Psoas muscle (tissue), 8 donors: ENCODE measurements at places on chromosomes 5 and 9.
A peak's percentile ranks its signal among the peaks of the same experiment; 100 is the strongest.

DNA sequence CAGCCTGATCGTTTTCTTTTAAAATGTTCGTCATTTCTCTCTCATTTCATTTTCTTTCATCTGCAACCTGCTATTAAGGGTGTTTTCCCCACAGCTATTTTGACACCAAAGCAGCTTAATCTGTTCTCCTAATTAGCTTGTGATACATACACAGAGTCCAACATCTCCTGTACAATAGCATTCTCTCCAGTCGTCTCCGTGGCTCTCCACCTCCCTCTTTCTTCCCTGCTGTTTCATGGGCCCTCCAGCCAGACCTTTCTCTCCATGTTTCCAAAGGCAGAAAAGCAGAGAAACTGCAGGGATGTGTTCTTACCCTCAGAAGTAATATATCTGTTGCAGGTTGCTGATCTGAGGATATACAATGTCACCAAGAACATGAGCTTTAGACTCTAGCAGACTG is 88.8 kb upstream of the SPOCK1 start:
- DNase-seq: no peak

DNA sequence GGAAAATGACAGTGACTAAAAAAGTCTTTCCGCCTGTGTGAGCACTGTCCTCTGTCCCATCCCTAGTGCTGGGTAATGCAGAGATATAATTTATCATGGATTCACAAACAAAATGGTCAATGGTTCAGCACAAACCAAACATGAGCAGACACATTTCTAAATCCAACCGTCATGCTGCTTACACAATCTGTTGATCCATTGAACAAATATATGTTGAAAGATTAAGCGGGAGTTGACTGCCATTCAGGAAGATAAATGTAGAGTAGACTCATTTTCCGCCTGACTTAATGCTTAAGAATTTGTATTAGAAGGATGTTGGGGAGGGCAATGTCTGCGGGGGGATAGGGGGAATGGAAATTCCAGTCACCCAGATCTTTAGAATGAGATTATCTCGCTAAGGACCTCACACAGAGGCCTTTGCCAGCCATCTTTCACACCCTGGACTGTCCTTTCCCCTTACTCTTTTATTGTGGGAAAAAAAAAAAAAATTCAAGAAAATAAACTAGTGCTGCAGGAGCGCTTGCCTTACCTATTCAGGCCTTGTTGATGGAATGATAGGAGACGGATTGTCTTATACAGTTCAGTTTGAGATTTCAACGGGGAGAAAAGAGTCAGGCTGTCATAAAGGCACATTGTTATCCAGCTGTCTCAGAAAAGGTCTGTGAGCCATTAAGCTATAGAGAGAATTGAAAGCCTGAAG is 153.7 kb downstream of the TLE1 start:
- no peak for DNase-seq

DNA sequence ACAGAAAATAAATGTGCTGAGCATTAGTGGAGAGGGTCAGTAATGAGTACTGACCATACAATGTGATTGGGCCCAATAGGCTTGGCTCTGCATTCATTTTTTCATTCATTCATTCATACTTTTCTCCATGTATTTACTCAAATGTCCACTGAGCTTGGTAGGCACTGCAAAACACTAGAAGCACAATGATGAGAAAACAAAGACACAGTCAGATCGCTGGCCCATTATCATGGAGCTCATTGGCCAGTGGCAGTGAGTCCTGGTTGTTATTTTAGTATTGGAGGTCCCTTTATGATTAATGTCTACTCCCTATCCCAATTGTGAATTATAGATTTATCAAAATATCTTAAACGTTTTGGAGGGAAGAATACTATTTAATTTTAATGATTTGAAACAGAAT is 1079.7 kb upstream of the DMAC1 start:
- DNase-seq: no peak

DNA sequence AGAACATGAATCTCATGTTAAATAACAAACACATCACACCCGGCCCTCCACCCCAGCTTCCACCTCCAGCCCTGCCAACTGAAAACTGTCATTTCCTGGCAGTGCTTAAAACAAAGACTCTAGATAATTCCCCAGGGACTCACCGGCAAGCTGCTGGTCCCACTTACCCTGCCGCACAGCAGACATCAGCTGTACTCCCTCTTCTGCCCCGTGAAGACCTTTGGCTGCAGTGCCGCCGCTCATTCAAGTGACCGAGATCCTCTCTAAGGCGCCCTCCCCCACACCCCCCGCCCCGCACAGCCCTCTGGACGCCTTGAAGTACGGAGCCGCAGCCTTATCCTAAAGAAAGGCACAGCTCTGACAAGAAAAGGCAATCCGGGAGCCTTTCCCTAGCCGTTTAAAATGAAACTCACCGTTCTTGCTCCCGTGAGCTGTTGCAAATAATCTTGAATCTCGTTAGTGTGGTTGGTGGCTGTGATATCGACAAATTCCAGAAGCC is 434 bp downstream of the GLRX start:
- DNase-seq: peak; percentile 63

DNA sequence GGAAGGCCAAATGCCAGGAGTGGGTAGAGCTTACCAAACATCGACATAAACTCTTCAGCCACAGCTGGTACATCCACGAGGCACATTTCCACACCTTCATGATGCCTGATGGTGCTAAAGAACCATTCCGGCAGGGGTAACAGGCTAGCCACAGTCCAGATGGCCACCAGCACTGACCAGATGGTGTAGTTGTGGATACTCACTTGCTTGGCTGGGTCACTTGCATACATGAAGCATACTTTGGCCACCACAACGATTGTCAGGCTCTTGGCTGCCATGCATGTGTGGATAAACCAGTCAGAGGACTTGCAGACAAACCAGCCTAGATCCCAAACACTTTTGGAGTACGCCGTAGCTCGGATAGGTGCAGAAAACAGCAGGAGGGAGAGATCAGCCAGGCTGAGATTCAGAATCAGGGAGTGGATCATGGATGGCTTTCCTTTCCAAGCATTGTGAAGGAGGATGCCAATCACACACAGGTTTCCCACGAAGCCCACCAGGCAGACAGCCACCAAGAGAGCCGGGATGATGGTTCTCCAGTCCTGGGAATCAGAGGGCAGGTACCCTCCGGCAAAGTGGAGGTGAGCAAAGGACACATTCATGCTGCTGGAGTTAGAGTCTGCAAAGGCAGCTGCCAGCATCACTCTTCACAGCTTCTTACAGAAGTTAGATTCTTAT is 378 bp downstream of the GPR151 start:
- no peak for DNase-seq

- no peak for DNase-seq
These were observed 16.2 kb downstream of the RAD1 start for GRCh38 chr5:34899066-34899465.

DNA sequence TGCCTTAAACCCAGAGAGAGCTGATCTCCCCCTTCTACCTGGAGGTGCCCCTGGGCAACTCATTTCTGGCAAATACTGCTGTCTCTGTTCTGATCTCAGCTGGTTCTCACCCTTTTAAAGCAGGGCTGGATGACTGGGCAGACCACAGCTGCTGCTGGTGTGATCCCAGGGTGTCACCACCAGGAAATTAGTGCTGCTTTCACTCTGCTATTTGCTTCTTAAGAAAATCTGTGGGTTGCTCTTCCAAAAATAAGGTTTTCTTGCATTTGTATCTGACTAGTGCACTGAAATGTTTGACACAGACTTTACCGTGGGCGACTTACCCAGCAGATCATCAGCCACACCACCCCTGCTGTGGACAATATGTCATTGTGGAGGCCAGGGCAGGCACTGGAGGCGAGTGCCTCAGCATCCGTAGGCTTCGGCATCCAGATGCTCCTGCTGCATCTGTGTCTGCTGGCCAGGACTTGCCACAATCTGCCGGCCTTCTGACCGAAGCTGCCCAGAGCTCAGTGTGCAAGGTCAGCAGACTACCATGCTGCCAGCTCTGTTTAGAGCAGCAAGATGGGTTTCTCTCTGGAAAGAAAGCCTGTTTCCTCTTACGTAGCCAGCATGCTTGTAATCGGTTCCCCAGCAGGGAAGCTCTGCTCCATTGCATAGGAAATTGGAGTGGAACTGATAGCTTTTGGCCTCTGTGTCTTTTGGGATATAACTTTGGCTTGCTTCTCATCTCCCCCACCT is 13.6 kb downstream of the ARHGAP26 start:
- peak; percentile 32 for DNase-seq

DNA sequence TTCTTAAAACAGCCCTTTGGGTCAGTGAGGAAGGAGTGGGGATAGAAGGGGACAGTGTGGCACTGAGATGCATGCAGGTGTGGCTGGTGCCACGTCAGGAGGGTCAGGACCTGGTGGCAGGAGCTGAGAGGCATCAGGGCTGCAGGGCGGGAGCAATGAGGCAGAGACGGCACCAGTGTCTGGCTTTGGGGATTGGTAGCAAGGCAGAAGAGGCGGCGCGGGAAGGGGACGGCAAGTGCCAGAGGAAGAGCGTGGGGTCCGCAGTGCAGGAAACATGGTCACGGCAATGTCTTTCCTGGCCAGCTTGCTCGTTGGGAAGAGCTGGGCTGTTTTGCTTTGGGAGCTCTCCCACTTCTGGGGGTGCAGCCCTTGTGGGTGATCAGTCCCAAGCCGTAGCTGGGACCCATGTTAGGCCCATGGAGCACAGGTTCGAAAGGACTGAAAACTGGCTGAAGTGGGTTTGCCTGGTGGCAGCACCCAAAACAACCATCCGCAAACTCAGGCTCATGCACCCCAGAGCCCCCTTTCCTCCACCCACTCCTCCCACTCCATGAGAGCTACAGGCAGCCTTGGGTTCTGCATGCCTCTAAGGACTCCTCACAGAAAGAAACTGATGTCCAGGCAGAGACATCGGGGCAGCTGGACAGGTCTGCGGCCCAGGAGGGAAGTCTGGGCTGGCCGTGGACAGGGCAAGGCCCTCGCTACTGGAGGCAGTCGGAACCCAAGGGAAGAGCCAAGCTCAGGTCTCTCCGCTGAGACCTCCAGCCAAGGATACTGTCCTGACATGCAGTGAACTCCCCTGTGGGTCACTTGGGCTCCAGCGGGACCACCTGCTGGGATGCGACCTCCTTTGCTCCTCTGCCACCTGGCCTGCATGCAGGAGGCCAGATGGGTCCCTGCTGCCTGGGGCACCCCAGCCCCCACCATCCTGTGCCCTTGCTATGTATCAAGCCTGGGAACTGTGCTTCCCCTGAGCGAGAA is 104.4 kb downstream of the ZNF354C start:
- no peak for DNase-seq

DNA sequence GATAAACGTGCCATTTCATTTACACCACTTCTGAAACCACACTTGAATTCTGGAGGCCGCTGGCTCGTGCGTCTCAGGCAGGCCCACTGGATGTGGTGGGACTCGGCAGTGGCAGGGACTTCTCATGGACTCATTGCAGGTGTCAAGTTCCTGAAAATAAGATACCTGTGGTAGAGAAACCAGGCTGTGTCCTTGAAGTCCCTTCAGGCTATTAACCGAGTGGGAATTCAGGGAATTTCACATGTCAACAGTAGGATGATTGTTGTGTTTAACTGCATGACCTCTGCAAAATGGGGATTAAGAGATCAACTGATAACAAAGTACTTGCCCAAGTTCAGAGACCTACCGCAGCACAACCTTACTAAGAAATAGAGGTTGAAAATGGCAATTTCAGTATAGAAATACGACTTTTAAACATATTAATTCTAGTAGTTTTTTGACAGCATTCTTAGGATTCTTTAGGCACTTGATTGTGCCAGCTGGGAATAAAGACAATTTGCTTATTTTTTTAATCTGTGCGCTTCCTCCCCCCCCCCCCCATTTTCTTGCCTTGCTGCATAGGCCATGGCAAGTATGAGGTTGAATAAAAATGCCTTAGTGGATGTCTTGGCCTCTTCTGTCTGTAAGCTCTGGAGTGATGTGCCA is 26.8 kb downstream of the TRIP13 start:
- DNase-seq: no peak

DNA sequence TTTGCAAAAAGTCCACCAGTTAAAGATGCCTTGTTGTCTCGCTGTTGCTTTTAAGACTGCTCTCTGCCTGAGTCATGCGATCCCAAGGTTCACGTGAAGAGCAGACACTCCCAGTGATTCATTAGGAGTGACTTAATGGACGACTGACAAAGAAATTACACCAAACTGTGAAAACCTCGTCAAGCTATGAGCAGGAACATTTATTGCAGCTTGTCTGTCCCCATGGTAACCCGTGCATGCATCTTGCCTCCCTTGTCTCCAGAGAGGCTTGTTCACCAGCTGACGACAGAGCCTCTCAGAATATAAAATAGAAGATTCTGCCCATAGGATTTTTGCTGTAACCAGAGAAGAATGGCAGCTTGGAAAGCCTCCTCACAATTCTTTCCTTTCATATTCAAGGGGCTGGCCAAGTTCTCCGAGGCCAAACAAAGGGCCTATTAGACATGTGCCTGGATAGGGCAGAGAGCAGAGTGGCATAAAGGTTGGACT is 352.7 kb downstream of the SPOCK1 start:
- peak; percentile 48 for DNase-seq

DNA sequence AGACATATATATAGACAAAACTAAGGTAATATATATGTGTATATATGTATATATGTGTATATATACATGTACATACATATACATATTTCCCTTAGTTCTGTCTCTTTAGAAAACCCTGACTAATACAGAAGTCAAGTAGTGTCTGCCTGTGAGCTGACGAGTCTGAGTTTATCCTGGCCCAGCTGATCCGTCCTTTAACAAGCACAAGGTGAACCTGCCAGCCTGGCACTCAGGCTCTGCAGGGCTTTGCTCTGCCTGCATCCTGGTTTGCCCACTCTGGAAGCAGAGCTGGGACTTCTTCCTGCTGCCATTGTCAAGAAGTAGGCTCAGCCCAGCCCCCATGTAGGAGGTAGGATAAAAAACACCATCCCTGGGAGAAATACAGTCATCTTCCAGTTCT is 388.0 kb downstream of the ICE1 start:
- no peak for DNase-seq

DNA sequence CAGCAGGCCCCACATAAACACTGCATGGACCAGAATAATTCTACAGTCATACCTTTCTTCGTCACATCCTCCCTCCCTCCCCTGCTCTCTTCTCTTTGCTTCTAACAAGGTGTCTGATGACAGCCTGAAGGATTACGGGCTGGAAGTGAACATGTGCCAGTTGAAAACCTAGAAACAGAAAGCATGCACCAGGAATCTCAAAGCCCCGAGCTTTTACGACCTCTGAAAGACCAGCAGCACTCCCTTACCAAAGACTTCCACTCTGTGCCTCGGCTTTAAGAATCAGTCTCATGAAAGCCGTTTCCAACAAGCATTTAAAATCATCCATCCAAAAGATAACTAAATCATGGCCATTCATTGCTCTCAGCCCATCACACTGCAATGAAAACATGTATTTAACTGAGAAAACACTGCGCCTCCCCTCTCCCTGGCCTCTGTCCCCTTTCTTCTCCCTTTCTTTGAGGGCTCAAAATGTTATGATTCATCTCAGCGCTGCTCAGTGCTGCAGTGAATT is 21.3 kb downstream of the MSX2 start:
- no peak for DNase-seq

DNA sequence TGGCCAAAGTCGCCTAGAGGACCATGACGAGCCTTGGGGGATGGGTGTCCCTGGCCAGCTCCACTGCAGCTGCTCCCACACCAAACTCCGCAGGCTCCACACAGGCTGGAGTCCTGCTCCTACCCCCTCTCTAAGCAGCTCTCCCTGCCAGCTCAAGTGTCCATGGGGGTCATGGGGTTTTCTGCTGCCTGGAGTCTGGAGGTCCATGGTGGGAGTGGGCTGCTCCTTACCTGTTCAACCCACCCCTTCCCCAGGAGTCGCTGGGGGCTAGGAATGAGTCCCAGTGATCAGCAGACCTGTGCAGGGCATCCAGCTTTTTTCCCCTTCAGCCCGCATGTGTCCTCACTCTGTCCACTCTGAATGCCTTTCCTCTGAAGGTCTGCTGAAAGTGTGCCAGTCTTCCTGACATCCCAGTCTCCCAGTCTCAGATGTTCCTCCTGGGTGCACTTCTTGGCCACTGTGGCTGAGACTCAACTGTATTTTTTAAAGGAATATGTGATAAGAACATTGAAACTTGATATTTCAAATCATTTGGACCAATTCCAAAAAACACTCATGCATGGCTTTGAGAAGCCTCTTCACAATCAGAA is 261.3 kb upstream of the ANKH start:
- no peak for DNase-seq
